ENCODE measurements at places on chromosomes 2 and 18. TPM values are rescaled to one million over a fixed set of nuclear protein-coding genes. Genes with fewer than 3 reads are reported as not detected.
A peak's percentile ranks its signal among the peaks of the same experiment; 100 is the strongest.

The TRIM54 gene
- not detected for total RNA-seq

The TEX51 gene
- not detected for total RNA-seq

The KIF1A gene
- 60.0 TPM for total RNA-seq

The ALLC gene
- not detected for total RNA-seq

The RAPGEF4 gene
- 0.57 TPM for total RNA-seq

The CLEC4F gene
- not detected for total RNA-seq

- DNase-seq = no peak
Observed at GRCh38 chr2:46297546-46298271, 502 bp downstream of the EPAS1 start.

- DNase-seq = peak; percentile 40
Observed at GRCh38 chr18:48796491-48797205, 154.1 kb downstream of the SMAD7 start.

DNA sequence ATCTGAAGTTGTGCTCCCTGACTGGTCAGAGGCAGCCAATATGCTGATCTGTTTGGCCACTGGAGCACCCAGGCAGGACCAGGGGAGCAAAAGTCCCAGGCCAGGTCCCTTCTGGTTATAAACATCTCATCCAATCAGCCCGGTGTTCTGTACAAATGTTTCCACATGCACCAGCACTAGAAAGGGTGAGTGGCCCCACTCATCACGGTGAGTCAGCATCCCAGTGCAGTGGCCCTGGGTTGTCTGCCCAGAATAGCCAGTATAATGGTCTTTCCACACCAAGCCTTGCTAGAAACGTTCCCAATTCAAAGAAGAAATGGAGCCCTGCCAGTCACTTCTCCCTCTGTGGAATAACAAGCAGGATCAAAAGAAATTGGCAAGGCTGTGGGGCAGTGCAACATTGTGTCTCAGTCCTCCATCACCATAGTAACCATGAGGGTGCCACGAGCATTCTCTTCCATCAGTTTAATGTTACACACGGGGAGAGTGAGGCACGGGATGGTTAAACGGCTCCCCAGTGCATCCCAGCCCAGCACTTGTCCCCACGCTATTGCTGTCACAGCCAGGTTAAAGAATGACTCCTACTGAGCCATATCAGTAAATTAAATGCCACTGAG, 174.9 kb downstream of the SEPTIN10 start:
- no peak for DNase-seq

- no peak for DNase-seq
Observed at GRCh38 chr2:38129987-38130386, 54.0 kb upstream of the CYP1B1 start.

DNA sequence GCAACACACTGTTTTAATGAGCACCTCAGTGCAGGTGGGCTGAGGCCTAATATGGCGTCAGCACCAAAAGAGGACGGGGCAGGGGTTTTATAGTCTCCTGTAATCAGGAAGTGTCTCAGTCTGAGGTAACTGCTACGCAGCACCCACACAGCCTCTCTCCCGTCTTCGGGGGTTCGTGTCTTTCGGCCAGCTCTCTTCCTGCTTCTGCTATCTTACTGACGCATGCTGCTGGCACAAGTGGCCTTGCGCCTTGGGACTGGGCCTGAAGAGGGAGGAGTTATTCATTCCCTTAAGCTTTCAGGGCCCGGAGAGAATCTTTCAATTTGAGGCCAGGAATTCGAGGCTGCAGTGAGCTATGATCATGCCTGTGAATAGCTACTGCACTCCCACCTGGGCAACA, 14.5 kb upstream of the PAPOLG start:
- DNase-seq = no peak

GRCh38 chr2:146652311-146652710, 1192.5 kb upstream of the ACVR2A start:
- no peak for DNase-seq

GRCh38 chr2:45743531-45744396, 92.3 kb downstream of the PRKCE start:
- DNase-seq = no peak

DNA sequence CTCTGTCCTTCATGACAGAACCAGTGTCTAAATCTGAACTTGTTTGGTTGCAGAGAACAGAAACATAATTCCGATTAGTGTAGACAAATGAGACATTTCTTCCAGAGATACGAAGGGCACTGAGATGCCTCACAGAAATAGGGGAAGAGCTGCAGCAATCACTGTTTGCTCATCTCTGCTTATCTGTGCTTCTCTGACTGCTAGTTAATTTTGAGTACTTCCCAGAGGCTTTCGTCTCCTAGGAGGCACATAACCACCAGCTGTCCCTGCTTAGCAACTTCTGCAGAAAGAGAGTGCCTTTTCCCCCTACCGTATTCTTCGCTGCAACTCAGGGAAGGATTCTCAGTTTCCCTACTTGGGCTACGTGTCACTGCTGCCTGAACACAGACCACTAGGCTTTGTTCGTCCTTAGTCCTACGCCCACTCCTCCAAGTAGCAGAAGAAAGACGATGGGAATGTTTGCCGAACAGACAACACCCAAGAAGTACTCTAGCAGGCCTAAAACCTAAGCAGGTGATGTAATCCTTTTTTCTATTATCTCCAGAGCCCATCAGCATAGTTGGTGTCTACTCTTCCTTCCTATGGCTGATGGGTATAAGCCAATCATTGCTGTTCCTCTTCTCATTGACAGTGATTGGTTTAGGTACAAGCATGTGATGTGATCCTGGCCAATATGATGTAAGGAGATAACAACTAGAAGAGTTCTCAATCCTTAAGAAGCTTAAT, 63.6 kb downstream of the TNP1 start:
- no peak for DNase-seq

- DNase-seq = no peak
Observed at GRCh38 chr2:135094508-135094907, 42.4 kb downstream of the RAB3GAP1 start.

DNA sequence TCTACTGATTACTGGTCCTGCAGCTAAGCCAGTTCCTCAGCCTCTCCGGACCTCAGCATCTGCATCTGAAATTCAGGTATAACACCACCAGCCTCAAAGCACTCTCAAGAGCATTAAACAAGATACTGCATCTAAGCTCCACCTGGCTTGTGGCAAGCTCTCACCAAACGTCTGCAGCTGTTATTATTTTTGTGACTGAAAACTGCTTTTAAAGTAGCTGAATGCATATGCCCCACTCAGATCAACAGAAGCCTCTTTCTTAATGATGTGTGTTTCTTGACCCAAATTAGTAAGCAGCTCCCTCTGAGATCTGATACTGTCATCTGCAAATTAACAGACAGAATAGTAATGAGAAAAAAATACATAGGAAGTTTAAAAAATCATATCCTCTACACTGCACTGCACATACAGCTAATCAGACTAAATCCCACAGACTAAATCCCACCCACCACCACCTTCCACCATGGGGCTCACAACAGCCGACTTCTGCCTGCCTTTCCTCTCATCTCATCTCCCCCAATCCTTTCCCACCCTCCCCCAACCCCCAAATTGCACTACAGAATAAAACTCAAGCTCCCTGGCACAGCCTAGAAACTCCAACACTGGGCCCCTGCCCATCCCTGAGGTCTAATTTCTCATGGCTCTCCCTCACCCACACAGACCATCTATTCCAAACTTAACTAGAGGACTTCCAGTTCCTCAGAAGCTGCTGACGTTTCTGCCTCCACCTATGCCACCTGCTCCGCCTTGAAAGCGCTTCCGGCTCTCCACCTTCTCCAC, 52.9 kb downstream of the TMEM163 start:
- DNase-seq = no peak

- DNase-seq = no peak
Observed at GRCh38 chr2:196604196-196604595, 35.3 kb upstream of the CCDC150 start.

- DNase-seq = no peak
Observed at GRCh38 chr2:23533338-23533695, 148.3 kb downstream of the KLHL29 start.

DNA sequence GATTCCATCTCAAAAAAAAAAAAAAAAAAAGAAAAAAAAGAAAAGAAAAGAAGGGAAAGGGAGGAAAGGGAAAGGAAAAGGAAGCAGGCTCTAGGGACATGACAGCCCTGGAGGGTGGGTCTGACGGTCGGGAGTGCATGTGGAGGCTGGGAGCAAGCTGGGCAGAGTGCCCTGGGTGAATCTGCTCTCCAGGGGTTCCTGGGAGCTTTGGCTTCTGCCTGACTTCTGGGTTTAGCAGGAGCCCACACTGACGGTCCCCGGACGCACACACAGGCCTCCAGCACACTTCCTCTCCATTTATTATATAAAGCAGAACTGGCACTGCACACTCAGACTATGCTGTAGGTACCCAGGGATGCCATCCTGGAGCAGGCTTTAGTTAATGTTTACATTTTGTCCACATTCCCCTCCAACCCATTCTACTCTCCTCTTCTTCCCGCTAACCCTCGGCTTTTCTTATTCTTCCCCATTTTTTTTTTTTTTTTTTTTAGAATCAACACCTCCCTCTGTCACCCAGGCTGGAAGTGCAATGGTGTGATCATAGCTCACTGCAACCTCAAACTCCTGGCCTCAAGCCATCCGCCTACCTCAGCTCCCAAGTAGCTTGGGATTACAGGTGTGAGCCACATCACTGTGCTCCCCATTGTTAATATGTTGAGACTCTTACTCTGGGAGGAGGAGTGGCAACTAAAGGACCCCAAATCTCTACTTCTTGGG, 151.1 kb upstream of the SLC1A4 start:
- DNase-seq = no peak

DNA sequence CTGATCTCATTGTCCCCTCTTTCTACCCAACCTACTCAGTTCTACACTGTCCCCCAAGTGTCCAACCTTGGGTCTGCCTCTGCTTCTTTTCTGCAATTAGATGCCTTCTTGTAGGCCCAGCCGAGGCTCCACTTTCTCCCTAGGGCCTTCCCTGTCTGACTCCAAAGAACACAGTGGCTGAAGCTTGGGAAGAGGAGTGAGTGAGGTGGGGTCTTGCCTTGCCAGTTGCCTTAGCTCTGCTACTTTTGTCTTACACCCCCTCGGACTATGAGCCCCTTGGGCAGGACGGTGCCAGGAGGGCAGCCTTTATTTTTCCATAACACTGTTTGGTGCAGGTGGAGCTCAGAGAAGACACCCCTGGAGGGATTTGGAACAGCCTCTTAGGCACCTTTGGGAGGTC, 345.1 kb downstream of the CYP26B1 start:
- no peak for DNase-seq

- no peak for DNase-seq
Observed at GRCh38 chr2:172131713-172132555, 29.2 kb upstream of the DLX2 start.
